ENCODE measurements at places on chromosomes 2 and 18.

GRCh38 chr2:124286089-124286783, 261.1 kb downstream of the CNTNAP5 start:
- DNase-seq: no peak

DNA sequence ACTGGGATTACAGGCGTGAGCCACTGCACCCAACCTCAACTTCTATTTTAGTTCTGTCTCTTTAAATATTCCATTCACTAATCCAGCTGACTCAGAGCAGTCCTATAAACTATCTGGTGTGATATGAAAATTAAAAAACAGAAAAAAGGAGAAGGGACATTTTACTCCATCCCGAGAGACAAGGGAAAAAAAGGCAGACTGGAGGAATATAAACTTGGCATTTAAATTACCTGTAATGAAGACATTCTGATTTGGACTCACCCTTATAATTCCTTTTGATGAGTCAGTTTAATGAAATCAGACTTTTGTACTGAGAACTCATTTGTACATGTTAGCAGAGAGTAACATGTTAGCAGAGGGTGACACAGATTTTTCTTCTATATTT, 74.8 kb upstream of the RIOK3 start:
- DNase-seq: no peak

GRCh38 chr2:177902395-177903163, 170.0 kb downstream of the PDE11A start:
- DNase-seq: no peak

GRCh38 chr18:69701305-69701704, 246.4 kb downstream of the CD226 start:
- no peak for DNase-seq

DNA sequence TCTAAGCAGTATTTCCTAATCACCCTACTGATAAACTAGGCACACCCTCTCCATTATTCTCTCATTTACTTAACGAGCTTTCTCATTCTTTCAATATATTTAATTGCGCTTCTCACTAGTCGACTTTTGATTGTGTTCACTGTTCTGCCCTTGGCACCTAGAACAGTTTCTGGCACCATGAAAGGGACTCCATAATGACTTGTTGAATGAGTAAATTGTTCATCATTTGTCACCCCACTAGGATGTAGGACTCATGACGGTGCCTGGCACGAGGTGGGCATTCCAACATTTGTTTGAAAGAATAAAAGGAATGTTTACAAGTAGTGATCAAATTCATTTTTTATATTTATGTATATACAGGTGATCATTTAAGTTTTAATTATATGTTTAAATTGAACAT, 123.7 kb downstream of the DIS3L2 start:
- DNase-seq: no peak

DNA sequence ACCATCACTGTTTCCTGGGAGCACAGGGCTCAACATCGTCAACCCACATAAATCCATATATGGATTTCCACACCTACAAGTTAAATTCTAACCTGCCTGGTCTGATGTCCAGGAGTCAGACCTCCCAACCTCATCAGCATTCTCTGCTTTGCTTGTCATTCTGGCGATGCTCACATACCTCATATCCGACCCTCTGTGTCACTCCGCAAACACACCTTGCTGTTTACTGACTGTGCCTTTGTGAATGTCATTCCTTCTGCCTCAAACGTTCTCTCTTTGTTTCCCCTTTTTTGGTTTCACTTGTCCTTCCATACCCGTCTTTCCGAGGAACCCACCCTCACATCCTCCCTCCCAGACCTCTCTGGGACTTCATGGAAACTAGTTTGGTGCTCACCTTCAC, 187.1 kb downstream of the ACTR3 start:
- DNase-seq: no peak

- no peak for DNase-seq
Observed at GRCh38 chr2:20456116-20456571, 9.3 kb downstream of the RHOB start.

DNA sequence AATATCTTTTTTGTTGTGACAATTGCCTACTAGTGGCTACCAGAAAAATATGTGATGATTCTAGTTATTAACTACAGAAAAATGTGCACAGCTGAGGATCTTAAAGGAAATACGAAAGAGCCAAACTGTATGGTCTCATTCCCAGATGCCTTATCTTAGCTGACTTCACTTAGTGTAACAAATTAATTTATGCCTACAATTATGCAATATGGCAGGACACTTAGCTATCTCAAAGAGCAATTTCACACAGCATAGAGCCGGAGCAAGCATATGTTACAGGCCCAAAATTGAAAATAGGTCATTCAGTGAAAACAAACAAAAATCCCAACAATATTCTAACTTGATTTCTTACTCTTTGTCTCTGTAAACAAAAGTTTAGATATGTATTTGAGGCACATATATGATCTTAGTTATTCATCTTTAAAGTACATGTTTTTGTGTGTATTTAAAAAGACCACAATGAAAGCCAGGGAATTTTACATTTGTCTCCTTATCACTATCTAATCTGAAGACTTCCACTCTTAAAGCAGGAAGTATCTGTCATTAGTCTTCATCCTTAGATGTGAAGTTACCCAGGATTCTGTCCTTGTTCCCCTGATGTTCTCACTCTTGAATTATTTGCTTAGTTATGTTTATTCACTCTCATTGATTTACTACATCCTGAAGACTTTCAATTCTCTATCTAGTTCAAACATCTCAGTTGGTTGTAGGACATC, 1579.0 kb upstream of the NXPH2 start:
- DNase-seq: no peak

- DNase-seq: peak; percentile 35
Observed at GRCh38 chr2:54903736-54904554, 146.3 kb downstream of the RTN4 start.

DNA sequence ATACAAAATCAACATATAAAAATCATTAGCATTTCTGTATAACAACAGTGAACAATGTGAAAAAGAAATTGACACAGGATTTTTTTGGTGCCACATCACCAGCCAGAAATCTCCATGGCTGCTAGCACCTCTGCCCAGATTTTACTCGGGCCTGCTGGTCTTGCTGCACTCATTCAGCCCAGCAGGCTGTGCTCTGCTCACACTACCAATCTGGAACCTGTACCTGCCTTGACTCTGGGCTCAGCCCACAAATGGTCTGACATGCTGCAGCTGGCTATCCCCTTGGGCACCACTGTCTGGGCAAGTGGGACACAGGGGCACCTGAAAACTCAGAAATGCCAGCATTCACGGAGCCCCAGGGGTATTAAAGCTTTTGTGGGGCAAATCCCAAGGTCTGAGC, 392.5 kb upstream of the NRXN1 start:
- no peak for DNase-seq

- DNase-seq: no peak
Observed at GRCh38 chr2:248724-249123, 15.1 kb downstream of the SH3YL1 start.

DNA sequence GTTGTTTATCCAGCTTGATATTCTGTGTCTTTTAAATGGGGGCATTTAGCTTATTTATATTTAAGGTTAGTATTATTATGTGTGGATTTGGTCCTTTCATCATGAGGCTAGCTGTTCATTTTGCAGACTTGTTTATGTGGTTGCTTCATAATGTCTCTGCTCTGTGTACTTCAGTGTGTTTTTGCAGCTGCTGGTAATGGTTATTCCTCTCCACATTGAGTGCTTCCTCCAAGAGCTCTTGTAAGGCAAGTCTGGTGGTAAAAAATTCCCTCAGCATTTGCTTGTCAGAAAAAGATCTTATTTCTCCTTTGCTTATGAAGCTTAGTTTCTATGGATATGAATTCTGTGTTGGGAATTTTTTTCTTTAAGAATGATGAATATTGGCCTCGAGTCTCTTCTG, 47.8 kb upstream of the NT5C1B start:
- no peak for DNase-seq

DNA sequence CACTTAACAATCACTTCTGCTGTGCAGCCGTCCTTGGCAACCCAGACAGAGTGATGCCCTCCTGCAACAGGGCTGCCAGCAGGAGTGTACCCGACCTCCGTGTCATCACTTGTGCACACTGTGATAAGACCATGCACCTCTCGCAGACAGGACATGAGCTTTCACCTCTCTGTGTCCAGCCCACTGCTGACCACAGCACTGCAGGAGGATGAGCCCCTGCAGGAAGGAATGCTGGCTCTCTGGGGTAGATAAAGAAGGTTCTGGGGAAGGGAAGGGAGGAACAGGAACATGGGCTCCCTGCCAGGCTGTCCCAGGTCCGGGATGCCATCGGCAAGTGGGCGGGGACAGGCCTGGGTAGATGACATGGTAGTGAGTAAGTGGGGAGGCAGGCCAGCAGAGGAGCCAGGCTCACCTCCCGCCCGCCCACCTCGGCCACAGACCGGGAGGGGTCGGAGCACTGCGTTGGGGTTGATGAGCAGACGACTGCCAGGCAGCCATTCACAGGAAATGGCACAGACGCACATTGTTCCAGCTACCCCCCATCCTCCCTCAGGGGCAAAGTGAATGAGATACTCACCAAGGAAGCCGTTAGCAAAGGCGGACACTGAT, 18.6 kb upstream of the COL6A3 start:
- peak; percentile 65 for DNase-seq

GRCh38 chr18:33440060-33441043, at the start of gene CCDC178:
Gene CCDC178, minus strand, starts transcription at chr18:33440721. Its CDS starts 28,633 bp downstream, at chr18:33412088.
- no peak for DNase-seq

GRCh38 chr18:63689064-63689463, 13.7 kb upstream of the SERPINB11 start:
- no peak for DNase-seq

- DNase-seq: no peak
Observed at GRCh38 chr2:46379213-46380037, 82.2 kb downstream of the EPAS1 start.

Data from activated CD8-positive, alpha-beta memory T cell treated with anti-CD3 and anti-CD28 coated beads for 1 hour (primary cell).